ENCODE measurements at places on chromosomes 6 and 20.

DNA sequence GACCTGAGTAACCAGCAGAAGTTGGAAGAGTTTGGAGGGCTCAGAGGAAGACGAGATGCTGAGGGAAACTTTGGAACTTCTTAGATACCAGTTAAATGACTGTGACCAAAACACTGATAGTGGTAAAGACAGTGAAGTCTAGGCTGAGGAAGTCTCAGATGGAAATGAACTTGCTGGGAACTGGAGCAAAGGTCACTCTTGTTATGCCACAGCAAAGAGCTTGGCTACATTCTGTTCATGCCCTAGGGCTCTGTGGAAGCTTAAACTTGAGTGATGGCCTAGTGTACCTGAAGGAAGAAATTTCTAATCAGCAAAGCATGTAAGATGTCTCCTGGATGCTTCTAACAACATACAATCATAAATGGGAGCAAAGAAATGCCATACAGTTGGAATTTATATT is 24.7 kb downstream of the WDR27 start:
- no peak for DNase-seq

DNA sequence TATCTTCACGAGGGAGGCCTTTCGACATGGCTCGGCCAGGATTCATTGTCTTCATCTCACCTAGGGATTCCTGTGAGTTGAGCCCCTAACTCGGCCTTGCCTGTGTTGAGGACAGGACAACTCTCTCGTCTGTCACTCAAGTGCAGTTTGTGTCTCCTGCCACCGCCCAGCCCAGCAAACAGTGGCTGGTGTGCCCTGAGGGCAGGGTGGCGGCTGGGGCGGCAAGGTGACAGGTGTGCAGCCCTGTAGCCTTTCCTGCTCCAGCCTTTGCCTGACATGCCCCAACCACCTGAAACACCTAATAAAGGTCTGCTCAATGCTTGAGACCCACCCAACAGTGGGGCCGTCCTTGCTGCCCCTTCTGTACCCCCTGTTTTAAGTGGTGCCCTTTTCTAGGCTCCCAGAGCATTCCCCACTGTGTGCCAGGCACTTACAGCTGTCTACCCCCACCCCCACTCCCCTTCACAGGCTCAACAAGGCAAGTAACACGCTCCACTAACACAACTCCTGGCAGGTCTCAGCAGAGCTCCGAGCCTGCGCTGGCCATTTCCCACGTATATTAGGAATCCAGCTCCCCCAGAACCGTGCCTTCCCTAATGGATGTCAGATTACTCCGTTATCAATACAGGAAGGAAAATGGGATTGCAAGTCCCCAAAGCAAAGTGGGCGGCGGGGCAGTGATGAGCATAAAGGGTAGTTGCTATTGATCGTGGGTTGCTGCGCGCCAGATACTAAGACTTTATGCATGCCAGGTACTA is 17.7 kb downstream of the GFRA4 start:
- DNase-seq, result no peak

GRCh38 chr6:13217206-13217905 is 111.0 kb downstream of the TBC1D7 start:
- no peak for DNase-seq

DNA sequence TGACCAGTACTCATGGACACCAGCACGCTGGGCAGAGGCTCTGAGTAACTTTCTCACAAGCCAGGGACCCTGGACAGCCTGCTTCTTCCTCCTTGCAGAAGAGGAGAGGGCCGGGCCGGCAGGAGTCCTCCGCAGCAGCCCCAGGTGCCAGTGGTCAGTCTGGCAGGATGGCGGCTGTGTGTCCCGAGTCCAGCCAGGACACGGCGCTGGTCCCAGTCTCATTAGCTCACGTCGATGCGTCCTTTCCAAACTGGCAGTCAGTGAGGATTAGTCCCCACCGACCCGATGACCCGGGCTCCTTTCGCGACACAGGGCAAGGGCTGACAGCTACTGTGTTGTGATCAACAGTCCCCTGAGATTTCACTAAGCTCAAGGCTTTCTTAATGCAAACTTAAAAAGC is 267.0 kb downstream of the TAF4 start:
- no peak for DNase-seq

DNA sequence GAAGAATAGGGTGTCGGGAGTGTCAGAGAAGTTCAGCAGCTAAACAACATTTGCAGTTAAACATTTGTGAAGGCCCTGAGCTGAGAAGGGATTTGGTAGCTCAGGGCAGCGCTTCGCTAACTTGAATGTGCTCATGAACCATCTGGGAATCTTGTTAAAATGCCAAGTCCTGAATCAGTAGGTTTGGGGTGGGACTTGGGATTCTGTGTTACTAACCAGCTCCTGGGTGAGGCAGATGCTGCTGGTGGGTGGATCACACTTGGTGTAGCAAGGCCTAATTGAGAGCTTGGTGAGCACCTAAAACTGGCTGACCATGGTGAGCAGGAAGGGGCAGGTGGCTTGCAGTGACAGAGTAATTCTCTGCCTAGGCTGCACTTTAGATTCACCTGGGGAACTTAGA is 5.9 kb downstream of the PTPRA start:
- DNase-seq, result peak; percentile 45

GRCh38 chr6:17584241-17584803 is 15.8 kb upstream of the FAM8A1 start:
- peak; percentile 76 for DNase-seq

- DNase-seq, result no peak
Measured at GRCh38 chr6:106102034-106102433, 15.9 kb downstream of the PRDM1 start.

DNA sequence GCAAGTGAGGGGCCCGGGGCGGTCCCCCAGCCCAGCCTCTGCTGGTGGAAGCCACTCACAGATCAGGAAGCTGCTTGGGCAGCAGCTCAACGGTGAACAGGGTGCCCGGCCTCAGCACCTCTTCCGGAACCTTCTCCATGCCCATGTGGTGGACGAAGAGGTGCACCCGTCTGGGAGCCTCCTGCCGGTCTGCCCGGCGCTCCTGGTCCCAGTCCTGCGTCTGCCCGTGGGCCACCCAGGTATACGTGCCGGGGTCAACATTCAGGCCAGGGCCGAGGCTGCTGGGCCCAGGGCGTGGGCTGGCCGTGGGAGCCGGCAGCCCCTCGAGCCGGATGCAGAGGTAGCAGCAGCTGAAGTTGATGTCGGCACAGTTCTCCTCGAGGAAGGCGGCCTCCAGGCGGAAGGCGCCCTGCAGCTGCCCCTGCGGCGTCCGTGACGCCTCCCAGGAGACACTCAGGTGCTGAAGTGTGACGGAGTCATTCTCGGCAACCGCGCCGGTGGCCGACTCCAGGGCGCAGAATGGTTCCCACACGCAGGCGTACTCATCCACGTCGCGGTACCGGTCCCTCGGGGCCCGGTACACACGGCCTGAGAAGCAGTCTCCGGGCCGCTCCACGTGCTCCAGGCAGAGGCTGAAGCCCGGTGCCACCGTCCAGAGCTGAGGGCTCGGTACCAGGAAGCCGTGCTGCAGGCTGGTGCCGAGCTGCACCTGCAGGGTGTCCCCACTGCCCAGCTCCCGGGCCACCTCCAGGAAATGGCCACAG is 8.7 kb downstream of the FNDC11 start:
- no peak for DNase-seq

DNA sequence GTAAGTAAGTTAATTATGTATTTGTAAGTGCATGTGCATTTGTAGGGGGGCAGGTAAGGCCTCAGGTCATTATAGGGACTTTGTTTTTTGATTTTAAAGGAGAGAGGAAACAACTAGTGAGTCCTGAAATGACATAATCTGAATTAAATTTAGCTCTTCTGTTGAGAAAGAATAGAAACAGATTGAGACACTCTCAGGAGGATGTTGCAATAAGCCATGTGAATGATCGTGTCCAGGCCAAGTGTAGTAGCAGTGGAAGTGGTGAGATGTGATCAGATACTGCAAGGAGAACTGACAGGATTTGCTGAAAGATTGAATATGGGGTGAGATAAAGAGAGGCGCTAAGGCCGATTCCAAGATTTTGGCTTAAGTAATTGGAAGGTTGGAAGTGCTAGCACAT is 2.6 kb upstream of the CENPW start:
- no peak for DNase-seq

- DNase-seq, result no peak
Measured at GRCh38 chr20:53413186-53413631, 180.4 kb downstream of the ZNF217 start.

DNA sequence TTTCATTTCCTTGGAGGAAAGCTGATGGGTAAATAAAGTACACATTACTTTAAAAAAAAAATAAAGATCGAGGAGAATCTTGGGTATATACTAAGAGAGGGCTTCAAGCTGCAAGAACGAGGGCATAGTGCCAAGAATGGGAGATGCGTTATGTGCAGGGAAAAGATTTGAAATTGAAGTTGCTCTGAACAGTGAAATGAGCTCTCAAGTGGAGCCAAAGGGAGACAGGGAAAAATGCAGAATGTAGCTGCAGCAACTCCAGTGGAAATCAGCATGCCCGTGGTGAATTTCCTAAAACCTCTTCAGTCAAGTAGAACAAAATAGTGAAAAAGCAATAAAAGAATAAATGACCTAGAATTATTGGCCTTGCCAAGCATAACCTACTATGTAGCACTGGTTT is 11.4 kb upstream of the COL9A1 start:
- DNase-seq, result no peak
